ENCODE measurements at places on chromosomes 1 and 21.

- DNase-seq, result no peak
Measured at GRCh38 chr1:168656485-168656884, 72.5 kb downstream of the DPT start.

GRCh38 chr1:4172644-4173599 is 272.9 kb upstream of the C1orf174 start:
- no peak for DNase-seq

GRCh38 chr21:46031484-46031883 is 49.9 kb downstream of the COL6A1 start:
- no peak for DNase-seq

DNA sequence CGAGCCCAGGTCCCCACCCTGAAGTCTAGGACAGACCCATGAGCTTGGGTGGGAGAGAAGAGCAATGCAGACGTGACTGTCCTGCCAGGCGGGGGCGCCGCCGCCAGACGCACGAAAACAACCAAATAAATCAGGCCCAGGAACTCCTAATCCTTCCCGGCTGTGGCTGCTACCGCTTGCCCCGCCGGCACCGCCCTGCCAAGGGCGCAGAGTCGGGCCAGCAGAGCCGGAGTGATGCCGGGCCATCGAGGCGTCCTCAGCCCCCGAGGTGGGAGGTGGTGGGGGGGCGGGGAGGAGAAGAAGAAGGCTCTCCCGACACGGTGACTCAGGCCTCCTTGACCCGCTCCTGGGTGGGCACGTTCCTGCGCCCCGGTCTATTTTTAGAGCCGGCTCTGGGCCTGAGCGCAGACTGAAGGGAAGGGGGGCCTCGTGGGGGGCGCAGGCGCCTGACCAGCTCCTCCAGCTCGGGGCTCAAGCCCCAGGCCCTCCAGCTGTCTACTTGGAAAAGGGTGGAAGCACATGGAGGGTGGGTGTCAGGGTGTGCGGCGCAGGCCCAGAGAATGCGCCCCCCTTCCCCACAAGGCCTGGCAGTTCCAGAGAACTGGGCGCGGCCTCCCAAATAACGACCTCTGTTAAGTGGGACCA is 10.7 kb upstream of the COL16A1 start:
- peak; percentile 25 for DNase-seq

- no peak for DNase-seq
Measured at GRCh38 chr1:39782103-39782502, 6.6 kb downstream of the BMP8B start.

GRCh38 chr21:39175154-39175553 is 8.1 kb downstream of the PSMG1 start:
- DNase-seq, result no peak

GRCh38 chr1:199799116-199799515 is 228.4 kb upstream of the NR5A2 start:
- DNase-seq, result no peak

- DNase-seq, result no peak
Measured at GRCh38 chr1:85628791-85629531, 48.4 kb downstream of the CCN1 start.

DNA sequence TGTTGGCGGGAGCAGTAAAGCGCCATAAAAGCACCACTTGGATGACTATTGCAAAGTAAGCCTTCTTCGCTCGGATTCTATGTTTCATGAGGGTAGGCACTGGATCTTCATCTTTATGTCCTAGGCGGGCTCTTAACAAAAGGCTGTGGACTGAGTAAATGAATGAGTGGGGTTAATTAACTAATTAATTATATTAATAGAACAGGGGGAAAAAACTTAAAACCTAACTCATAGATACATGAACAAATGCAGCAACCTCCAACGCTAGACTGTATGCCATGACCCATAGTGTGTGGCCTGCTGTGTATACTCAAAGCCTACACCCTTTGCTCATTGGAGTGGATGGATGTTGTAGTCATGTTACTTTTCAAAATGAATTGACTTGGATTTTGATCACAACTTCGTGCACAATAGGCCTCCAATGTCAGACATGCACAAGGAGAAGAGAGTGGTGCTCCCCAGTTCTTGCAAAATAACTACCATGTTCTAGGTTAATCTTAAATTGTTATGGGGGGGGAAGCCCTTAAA is 417 bp upstream of the GFI1 start:
- no peak for DNase-seq

GRCh38 chr1:236808564-236809130 is 13.6 kb downstream of the MTR start:
- DNase-seq, result no peak

DNA sequence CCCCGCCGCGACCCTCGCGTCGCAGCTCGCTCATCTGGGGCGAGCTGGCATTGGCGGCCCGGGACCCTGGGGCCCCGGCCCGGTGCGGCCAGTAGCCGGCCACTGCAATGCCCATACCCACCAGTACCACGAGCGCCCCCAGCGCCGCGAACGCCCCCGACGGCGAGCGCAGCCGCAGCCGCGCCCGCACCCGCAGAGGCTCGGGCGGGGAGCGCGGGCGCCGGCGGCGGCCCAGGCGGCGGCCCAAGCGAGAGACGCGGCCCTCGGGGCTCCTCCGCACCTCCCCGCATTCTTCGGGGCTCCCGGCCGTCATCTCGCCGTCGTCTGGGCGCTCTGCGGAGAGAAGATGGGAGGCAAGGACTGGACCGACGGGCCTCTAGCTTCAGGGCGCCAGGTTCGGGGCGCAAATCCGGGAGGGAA is 2.2 kb downstream of the TMEM200B start:
- no peak for DNase-seq

DNA sequence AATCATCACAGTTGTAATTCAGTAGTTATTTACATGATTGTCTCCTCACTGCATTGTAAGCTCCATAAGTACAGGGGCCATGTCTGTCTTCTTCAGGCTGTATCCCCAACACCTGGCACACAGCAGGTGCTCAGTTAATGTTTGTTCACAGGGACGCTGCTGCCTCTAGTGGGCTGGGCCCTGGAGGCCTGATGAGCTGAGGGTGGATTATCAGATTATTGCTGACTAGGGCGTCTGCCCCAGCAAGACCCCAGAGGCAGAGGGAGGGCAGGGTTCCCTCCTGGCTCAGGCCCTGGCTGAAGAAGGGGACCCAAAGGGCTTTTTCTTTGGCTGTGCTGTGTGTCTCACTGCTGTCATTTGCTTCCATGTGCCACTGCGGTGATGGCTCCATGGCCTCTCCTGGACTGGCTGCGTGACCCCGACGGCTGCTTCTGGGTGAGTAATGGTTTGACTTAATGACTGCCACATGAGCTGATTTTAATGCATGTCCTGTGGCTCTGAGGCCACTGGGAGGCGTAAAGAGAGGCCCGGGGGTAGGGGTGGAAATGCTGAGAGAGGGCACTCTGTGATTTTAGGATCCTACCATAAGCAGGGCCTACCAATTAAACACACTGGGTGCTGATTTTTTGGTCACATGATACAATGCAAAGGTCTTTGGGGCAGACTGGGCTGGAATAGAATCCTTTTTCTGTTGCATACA is 20.8 kb upstream of the EPB41 start:
- no peak for DNase-seq

DNA sequence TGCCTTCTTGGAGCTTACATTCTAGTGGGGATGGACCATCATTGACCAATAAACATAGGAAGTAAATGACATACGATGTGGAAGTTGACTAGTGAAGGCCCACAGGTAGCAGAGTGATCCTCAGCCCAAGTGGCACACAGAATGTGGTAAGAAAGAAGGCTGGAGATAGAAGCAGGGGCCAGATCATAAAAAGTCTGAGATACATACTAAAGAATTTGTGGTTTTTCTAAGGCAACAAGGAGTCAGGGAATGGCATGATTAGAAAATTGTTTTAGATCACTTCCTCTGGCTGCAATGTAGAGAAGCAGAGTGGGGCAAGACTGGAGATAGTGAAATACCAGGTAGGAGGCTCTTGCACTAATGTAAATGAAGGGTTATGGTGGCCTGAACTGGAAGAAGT is 154.0 kb downstream of the VPS13D start:
- DNase-seq, result no peak

GRCh38 chr1:5611431-5611830 is 380.8 kb downstream of the NPHP4 start:
- DNase-seq, result no peak

- no peak for DNase-seq
Measured at GRCh38 chr1:20380616-20381035, 90.0 kb downstream of the VWA5B1 start.

DNA sequence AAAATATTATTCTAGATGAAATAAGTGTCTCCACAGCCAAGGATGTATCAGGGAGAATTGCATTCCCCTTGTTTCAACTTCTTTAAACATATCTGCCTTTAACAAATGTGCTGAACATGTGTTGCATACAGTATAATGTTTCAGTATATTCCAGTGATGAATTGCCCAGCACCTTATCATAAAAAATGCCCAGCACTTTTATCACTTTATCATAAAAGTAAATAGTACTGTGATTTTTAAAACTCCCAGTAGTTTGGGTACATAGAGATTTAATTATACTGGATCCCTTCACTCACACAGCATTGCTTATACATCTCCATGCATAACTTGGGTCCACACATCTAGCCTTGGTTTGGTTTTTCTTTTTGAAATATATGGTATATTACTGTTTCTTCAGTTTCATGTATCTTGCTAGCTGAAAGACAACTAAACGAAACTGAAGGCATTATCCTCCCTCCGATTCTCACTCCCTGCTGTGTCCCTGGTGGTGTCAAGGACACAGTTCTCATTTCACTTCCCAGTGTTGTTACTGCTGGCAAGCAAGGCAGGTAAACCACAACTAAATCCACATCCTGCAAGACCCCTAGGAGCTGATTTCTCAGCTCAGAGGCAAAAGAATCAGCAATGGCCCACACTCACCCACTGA is 118.2 kb upstream of the SLC44A3 start:
- DNase-seq, result no peak

DNA sequence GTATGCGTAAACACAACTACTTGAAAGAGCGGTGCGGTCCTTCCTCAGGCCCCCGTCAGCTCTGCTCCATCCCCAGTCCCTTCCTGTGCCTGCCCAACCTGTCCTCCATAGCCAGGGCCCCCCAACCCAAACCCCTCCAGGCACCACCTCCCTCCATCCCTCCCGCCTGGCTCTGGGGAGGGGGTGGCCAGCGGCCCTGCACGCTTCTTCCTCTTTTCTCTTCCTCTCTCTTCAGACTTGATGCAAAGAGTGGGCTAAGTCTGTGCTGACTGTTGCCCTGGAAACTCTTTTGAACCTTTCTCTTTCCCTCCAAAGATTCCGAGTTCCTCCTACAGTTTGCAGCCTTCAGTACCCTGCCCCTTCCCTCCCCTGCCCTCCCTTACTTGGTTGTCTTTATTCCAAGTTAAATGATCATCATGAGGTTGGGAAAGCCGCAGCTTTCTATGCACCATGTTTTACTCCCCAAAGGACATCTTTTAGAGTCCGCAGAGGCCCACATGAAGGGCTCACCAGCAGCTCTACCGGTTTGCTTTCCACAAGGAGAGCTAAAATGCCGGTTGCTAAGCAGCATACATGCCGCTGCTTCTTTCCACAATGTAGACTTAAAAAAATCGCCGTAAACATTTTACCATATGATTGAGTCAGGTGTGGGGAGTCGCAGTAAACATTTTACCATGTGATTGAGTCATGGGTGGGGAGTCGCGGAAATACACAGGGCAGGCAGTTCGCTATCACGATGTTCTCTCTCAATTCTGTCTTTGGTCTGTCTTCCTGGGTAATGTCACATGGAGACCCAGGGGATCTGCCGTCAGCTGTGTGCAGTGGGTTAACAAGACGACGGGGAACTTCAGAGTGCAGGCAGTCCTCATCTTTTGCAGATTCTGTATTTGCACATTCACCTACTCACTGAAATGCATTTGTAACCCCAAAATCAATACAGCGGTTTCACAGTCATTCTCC is 525.3 kb downstream of the KIF26B start:
- DNase-seq, result no peak

- no peak for DNase-seq
Measured at GRCh38 chr21:44657635-44658540, at the start of gene KRTAP12-3. TSS of gene KRTAP12-3 (plus strand) at chr21:44657932. CDS start at chr21:44657980, 48 bp downstream.

GRCh38 chr1:228095938-228096337 is 7.2 kb downstream of the C1orf35 start:
- DNase-seq, result no peak

DNA sequence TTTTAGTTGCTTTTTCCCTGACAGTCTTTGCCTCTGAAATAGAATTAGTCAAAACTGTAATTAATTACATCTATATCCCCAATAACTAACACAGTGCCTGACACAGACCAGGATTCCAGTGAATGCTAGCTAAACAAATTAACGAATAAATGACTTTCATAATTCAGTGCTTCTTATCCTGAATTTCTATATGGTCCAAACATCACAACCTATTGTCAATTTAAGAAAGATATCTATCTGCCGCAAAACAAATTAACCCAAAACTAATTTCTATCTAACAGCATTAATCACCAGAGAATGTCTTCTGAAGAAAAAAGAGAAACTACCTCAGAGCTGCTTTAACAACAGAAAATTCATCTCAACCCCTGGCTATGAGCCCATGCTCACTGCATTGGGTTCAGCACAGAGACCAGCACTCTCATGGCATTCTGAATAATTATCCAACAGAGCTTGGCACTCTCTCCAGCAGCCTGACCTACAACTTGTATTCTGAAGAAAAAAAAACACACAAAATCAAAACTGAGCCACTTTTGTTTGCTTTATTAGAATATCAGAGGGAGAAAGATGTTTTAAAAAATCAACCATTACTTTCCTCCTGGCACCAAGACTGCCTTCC is 547.3 kb upstream of the BEND5 start:
- no peak for DNase-seq

DNA sequence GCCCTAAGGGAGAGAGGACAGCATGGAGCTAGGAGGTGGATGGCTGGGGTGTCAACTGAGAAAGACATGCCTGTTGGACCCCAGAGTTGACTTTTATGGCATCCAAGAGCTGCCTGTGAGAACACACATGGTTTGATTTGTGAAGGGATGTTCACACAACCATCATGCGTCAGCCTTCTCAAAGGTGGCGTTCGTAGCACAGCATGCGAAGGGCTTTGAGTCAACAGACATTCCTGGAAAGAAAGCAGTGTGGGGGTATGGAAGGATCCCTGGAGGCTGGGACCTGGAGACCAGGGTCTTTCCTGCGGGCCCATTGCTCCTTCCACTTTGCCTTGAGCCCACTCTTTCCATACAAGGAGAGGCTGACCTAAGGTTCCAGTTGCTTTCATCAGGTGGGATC is 6.4 kb upstream of the WNT3A start:
- DNase-seq, result no peak
